ENCODE measurements at places on chromosomes 2 and 18.

DNA sequence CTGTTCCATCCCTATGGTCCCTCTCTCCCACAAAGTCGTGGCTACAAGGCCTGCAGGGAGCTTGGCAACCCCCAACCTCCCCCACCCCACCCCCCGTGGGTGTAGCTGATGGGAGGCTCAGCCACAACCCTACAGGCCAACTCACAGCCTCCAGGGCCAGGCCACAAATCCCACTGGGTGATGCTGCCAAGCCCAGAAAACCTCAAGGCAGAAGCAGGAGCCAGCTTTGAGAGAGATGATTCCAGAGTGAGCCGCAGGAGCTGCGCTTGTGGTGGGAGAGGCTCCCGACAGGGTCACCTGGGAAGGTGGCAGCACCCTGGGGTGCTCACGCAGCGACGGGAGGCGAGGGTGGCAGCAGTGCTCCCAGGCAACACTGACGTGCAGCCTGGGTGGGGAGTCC is 44.8 kb downstream of the ADCY3 start:
- DNase-seq, result no peak

GRCh38 chr2:137677466-137677865 is 286.8 kb upstream of the HNMT start:
- DNase-seq, result no peak

DNA sequence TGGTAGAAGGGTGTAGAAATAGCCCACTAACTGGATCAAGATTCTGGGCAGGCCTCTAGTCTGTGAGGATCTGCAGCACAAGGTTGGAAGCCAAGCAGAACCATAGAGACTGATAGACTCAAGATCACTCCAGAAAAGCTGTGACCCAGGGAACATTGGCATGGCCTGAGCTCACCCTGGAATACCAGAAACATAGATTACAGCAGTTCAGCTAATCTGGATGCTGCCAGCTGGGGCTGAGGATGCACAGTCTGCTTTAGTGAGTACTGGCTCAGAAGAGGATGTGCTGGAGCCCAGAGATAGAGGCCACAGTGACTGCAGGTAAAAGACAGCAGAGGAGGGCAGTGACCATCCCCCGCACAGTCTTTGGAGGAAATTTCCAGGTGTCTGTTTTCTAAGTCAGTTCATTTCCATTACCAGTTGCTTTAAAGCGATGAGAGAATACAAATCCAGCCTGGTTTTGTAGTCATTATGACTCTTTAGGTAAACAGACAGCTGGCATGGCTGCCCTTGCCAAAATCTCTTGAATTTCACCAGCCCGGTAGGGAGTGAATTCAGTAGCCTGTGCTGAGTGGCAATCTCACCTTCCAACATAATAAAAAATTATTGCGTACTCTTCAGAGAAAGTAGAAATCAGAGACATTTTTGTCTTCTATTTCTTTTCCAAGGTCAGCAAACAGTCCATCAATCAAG is 119.2 kb downstream of the ANTXR1 start:
- no peak for DNase-seq

DNA sequence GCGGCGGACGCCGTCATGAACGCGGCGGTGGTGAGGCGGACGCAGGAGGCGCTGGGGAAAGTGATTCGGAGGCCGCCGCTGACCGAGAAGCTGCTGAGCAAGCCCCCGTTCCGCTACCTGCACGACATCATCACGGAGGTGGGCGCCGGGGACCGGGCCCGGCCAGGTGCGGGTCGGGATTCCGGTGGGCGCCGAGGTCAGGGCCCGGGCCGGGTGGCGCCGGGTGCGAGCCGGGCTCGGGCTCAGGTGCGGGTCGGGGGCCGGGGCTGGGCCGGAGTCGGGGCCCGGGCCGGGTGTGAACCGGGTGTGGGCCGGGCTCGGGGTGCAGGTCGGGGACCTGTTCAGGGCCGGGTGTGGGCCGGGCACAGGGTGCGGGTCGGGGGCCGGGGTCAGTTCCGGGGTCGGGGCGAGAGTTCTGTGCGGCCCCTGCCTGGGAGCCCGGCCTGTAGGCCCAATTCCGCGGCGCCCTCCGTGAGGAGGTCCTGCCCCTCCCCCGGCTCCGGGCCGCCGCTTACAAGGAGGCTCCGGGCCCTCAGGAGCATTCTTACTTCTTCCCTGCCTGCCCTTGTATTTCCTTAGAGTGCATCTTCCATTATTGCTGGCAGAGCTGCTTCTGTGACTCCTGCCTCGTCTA is 447 bp downstream of the TRAF3IP1 start:
- no peak for DNase-seq

- DNase-seq, result no peak
These were observed 151.7 kb downstream of the ARHGAP28 start for GRCh38 chr18:6881034-6881820.

- DNase-seq, result no peak
These were observed 79.6 kb downstream of the LBH start for GRCh38 chr2:30310955-30311354.

DNA sequence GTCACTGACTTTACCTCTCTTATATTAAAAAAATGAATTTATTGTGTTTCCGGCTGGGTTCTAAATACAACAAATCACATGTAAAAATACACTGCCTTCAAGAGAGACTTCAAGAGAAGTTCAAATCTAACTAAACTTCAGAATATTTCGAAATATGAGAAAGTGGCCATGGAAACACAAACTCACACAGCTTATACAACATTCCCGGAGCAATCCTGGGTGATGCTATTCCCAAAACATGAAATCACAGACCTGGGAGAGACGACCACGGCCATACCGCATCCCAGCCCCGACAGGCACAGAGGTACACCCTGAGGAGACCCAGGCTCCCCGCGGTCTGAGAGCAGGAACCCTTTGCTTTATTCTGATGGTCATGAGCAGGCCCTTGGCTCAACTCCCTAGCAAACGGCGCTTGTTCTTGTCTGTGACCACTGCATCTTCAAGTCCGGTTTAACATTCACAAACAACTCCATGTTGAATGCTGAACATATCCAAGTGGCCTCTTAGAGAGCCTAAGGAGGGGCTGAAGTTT is 185.4 kb upstream of the REV1 start:
- DNase-seq, result no peak

DNA sequence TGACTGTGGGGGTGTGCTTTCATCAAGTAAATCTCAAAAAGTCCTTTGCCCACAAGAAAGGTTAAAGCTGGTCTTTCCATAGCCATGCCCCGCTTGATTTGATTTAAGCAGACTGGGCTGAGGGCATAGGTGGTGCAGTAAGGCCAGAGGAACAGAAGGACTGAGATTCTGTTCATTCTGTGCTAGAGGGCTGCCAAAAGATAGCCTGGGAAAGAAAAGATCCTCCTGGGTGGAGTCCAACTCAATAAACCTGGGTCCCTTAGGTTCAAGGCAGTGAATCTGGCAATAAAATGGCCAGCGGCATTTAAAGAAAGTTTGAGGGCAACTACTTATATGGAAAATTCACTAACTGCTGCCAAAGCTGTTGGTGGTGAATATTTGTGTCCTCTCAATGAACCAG is 59.2 kb upstream of the MAP3K20 start:
- no peak for DNase-seq

- no peak for DNase-seq
These were observed 251.4 kb downstream of the GLI2 start for GRCh38 chr2:120986898-120987650.

DNA sequence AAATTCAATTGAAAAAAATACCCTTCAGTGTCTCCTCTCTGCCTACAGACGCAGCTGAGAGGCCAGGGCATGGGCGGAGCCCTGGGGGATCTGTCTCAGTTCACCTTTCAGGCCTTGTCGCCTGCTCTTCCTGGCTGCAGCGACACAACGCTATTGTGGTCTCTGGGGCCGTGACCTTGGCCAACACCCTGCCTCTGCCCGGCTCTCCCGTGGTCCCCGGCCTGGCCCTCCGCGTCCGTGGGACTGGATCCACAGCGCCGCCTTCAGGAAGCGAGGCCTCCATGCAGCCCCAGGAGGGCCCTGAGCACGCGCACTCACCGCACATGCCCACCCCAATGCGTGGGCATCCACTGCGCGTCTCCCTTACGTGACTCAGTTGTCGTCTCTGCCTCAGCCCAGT is 81.1 kb downstream of the MRPS9 start:
- DNase-seq, result no peak

DNA sequence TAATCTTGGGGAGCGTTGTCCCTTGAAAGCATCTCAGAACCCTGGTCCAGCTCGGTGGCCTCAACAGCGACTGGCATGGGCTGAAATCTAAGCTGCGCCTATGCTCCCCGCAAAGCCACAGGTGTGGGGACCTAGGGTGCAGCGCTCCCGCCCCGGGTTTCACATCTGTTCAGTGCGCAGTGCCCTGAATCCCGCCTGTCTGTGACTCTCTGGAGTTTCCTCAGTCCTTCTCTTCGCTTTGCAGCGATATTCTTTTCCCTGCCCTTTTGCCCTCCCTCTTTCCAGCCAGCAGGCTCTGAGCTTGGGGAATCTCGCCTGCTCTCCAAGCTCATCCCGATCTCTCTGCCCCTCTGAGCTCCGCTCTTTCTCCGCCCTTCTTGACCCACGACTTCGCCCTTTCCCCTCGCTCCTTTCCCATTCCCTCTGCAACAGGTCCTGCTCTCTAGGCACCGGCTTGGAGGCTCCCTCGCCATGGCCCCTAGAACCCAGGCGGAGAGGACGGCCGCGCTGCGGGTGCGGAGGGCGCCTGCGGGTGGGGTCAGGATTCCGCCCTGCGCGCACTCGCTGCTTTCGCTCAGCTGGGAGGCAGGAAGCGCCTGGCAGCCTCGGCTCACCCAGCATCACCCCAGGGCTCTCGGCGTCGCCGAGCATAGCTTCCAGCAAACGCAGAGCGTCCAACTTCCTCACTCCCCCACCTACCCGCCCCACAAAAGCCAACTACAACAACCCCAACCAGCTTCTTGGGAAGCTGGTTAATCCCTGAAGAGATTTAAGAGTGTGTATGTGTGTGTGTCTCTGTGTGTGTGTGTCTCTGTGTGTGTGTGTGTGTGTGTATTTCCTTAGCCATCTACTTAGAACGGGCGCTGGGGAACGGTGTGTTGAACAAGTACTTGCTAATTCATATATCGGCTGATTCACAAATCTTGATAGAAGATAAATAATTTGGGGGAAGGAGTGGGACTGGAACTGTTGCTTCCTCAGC is 1.1 kb downstream of the GRP start:
- no peak for DNase-seq

DNA sequence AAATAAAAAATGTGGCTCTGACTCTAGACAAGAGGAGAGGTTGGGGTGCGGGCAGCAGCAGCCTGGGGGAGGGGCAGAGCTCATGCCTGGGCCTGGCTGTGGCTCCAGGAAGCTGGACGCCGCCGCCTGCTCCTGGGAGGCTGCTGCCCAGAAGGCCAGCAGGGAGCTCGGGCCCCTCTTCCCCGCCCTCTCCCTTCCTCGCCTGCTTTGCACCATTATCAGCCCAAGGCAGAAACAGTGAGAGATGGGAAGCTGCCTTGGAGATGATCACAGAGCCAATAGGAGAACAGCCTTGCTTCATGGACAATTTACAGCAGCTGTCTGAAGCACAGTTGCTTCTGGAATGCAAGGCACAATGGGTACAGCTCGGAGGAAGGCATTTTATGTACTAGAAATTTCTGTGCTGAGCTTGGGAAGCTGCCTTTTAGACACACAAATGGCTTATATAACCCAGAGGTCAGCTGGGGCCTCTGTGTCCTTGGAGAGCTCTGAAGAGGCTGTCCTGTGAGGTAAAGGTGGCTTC is 55.3 kb upstream of the AFF3 start:
- DNase-seq, result no peak
